Right ventricle myocardium inferior (tissue), 1 donor: ENCODE measurements at places on chromosomes 7 and 10. TPM values are rescaled to one million over a fixed set of nuclear protein-coding genes. Genes with fewer than 3 reads are reported as not detected.

Gene ZNF680
- total RNA-seq: 20.9 TPM

Gene ANKRD30A
- not detected for total RNA-seq

Gene EPO
- not detected for total RNA-seq

Gene CDC14C
- total RNA-seq: not detected

Gene PDE1C
- 198 TPM for total RNA-seq

Gene ASB4
- 7.0 TPM for total RNA-seq

Gene SPDYE16
- not detected for total RNA-seq

Gene AIFM2
- 20.2 TPM for total RNA-seq

Gene NUPR2
- not detected for total RNA-seq

Gene LRIT1
- total RNA-seq: not detected

Gene BMPR1A
- total RNA-seq: 53.2 TPM

Gene SPDYE1
- not detected for total RNA-seq

Gene ABCB4
- 4.4 TPM for total RNA-seq

Gene KIAA1549
- total RNA-seq: 1.8 TPM

Gene COMTD1
- total RNA-seq: 32.3 TPM

Gene SMO
- total RNA-seq: 4.6 TPM

Gene UROS
- 71.8 TPM for total RNA-seq

Gene SNX10
- 1.9 TPM for total RNA-seq

Gene PLXNA4
- 17.6 TPM for total RNA-seq

Gene FAM25A
- not detected for total RNA-seq
